ENCODE measurements at places on chromosomes 11 and 22. TPM values are rescaled to one million over a fixed set of nuclear protein-coding genes. Genes with fewer than 3 reads are reported as not detected.

DNA sequence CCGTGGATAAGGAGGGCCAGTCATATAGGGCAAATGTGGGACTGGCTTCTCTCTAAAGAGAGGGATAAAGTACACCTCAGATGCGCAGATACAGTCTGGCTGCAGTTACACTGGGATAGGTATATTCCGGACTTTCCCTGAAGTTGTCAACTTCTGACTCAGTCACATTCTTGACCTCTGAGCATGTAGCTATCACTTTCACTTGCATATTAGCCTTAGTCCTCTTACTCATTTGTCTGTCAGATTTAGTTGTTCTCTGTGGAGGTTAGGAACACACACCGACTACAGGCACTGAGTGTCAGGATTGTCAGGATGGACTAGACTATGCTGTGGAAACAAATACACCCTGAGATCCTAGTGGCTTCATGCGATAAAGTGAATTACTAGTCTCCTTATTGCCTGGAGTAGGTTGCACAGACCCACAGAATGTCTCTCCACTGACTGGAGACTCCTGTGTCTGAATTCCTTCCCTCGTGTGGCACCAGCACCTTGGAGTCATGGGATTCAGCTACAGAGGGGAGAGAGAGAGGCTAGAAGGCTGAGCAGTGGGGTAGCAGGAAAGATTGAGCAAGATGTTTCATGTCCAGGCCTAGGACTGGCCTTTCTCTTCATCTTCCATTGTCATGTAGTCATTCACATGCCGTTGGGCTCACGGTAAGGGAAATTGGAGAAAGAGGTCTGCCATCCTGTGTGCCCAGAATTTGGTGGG is 654.3 kb downstream of the NTM start:
- DNase-seq = no peak

GRCh38 chr11:16959602-16960001 is 54.6 kb downstream of the PLEKHA7 start:
- DNase-seq = no peak

DNA sequence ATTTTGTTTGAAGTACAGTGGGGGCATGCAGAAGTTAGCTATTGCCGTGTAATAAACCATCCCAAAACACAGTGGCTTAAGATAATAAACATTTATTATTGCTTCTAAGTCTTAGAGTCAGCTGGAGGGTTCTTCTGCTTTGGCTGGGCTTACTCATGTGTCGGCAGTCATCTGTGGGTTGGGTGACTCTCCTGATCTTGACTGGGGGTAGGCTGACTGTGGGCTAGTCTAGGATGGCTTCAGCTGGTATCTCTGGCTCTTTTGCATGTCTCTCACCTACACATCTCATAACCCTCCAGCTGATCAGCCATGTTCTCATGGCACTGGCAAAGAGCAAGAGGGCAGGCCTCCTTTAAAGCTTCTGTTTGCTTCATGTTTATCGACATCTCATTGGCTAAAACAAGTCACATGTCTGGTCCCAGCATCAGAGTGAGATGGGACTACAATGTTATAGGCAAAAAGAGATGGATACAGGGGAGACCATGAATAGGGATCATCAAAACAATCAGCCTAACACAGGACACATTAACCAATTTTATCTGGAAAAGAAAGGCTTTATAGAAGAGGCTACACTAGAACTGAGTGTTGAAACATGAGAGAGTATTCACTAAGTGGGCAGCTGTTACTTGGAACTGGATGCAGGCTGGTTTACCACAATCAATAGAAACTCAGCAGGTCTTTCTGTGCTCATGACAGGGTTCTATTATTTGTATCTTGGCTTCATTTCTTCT is 5.1 kb downstream of the LRRC51 start:
- DNase-seq = no peak

- DNase-seq = no peak
Observed at GRCh38 chr22:24518228-24518627, 23.1 kb downstream of the UPB1 start.

Gene UBTFL1
- total RNA-seq = not detected

DNA sequence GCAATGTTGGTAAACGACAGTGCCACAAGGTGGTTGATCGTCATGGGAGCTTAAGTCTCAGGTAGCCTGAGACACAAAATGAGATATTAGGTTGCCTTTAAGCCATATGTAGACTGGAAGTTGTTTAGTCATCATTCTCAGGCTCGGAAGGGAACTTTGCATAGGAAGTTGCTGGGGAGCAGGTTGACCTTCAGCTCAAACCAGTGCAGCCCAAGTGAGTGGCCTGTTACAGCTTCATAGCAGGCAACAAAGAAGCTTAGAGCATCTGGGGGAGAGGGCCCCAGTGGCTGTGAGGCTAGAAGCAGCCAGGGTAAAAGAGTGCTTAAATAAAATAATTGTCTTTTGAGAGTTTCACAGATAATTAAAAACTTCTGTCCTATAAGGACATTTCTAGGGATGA is 404.0 kb downstream of the GUCY1A2 start:
- no peak for DNase-seq

Gene CCND1
- total RNA-seq = 14.0 TPM

DNA sequence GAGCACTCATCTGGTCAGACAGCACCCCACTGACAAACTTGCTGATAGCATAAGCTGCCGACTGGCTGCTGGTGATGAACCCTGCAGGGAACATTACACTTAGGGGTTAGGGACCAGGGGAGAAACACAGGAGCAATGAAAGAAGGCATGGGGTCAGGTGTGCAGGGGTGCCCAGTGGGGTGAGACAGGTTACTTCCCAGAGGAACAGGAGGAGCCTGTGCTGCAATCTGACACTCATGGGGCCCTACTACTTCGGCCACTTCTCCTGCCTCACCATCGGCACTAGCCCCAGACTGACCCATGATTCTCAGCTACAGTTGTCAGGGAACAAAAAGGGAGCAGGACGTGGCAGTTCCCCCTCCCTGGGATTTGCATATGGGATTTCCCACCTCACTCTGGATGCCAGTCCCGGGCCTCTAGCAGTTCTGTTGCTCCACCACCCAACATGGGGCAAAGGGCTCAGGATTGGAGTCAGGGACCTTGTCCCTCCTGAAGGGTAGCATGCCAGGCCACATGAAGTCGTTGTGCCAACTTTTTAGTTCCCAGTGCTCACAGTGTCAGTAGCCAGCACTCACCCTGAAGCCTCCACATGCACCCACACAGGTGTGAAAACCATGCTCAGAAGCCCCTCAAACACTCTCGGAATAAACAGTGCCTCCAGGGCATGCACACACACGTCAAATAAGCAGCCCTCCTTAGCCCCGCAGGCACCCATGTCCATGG is 2.2 kb downstream of the SLC37A4 start:
- no peak for DNase-seq

DNA sequence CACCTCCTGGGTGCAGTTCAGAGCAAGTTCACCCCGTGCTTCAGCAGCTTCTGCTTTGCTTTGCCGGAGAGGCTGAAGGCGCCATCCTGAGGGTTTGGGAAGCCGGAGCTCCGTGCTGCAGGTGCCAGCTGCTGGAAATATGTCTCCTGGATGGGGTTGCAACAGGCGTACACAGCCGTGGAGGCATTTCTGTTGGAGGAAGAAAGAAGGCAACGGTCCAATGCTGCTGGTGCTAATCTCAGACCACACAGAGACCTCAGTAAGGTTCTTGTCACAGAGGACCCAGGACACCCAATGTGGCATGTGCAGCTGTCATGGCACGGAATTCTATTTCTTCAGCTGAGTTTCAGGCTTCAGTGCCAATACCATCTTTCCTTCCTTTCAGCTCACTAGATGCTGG is 24.2 kb downstream of the ASPHD2 start:
- DNase-seq = no peak

Gene MPZL3
- 1.6 TPM for total RNA-seq

DNA sequence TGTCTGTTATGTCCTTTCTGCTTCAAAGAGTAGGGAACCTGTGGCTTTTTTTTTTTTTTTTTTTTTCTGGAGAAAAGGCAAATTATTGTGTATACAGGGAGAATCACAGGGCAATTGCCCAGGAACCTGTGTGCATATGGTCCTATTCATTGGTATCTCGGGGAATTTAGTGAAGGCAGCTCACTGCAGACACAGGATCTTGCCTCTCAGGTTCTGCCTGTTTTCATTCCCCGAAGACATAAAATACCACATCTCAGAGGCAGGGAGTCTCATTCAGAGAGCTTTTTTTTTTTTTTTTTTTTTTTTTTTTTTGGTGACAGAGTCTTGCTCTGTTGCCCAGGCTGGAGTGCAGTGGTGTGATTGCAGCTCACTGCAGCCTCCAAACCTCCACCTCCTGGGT is 88.3 kb downstream of the OSBP2 start:
- DNase-seq = no peak

Gene AMOTL1
- 34.6 TPM for total RNA-seq

- no peak for DNase-seq
Observed at GRCh38 chr11:74970852-74971395, 17.8 kb upstream of the NEU3 start.

Gene LGR4
- total RNA-seq = 19.0 TPM

Gene SYT13
- 219 TPM for total RNA-seq

- no peak for DNase-seq
Observed at GRCh38 chr22:17700778-17701177, 62.2 kb downstream of the BCL2L13 start.

DNA sequence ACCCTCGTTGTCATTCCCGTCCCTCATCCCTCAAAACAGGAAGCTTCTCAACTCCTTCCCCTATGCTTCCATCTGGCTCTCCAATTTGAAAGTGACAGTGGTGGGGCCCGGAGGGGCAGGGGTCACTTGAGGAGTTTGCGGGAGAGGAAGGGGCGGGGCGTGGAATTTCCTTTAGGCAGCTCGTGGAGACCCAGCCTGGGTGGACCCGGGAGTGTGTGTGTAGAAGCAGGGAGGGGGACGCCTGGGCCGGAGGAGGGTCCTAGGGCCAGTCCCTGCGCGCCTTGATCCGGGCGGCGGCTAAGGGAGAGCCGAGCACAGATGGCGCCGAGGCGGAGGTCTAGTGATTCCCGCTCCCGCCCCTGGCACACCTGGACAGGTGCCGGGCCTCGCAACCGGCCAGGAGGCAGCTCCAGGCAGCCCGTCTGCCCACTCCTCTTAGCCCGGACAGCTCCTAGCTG is 7.8 kb upstream of the PAX6 start:
- DNase-seq = no peak

Gene CASP4
- total RNA-seq = 1.9 TPM

Gene NDUFV1
- 129 TPM for total RNA-seq

GRCh38 chr11:107397357-107397756 is 60.3 kb downstream of the CWF19L2 start:
- DNase-seq = no peak

DNA sequence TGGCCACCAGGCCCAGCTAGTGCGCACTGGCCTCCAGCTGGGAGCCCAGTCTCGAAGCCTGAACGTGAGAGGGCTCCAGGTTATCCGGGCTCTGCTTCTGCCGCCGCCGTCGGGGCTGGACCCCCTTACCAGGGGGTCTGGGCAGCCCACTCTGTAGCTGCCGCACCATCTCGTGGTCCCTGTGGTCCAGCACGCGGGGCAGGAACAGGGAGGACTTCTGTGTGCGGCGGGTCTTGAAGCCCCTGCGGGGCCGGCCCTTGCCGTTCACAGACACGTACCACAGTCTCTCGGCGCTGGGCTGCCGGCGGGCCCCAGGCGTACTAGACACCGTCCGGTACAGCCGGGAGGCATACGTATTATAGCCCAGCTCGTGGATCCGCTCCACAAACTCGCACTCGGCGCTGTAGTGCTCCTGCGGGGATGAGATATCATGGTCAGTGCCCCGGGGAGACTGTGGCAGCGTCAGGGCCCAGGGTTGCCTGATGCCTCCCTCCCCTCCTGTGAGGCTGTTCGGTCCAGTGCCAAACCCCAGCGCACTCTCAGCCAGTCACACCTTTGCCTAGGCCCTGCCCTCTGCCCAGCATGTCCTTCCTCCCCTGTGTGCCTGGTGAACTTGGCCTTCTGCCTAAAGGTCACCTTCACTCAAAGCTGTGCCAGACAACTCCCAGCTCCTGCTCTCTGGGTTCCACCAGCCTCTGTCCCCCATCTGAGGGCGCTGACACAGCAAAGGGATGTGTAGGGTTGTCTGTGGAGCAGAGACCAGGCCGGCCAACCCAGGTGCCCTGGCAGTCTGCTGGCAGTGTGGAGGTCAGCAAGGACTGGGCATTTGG is 8.7 kb downstream of the FGF3 start:
- no peak for DNase-seq

DNA sequence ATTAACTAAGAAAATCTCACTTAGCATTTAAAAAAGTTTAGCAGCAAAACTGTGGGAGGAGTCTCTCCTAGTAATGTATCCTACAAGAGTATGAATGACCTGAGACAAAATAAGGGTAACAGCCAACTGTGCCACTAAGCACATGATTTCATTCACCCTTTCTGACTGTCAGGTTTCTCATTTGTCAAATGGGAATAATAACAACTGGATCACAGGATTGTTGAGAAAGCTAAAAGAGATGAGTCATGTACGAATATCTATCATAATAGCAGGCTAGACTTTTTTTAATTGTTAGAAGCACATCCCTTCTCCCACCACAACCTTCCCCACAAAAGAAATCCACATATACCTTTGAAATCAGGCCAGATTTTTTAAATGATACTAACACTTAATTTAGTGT is 39.5 kb downstream of the MTMR2 start:
- no peak for DNase-seq

- DNase-seq = no peak
Observed at GRCh38 chr22:28791841-28792490, 8.4 kb downstream of the XBP1 start.

DNA sequence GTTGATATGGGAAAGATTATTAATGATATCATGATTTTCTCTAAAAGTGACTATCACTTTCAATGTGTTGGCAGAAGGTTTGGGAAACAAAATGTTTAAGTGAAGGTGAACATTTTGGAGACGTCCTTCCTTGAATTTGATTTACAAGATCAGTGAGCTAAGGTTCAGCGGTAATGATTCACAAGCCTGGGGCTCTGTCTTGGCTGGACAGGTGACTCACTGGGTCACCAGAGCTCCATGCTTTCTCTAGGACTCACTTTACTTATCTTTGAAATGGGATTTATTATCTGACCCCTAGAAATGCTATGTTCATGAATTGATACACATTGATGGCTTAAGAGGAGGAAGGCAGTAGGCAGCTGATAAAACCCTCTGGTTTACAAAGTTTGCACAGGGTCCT is 437.5 kb downstream of the NTM start:
- DNase-seq = no peak

Gene TIGD3
- total RNA-seq = 4.5 TPM

GRCh38 chr11:79083352-79083751 is 357.5 kb downstream of the TENM4 start:
- DNase-seq = no peak

Gene C11orf87
- total RNA-seq = 29.8 TPM

DNA sequence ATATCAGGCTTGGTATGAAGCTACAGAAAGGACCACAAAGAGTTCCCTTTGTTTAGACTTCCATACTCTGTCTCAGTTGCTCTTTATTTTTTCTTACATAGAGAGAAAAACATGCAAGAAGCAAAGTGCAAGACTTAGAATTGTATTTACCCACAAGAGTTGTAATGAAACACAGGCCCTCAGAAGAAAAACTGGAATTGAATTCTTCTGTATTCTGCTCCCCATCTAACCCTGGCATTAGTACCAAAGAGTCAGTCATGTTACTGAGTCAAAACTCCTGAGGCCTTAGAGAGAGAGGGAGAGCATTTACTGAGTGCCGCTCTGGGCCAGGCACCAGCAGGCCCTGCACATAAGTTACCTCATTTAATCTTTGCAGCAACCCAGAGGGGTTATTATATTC is 43.9 kb upstream of the DLAT start:
- DNase-seq = no peak

- DNase-seq = no peak
Observed at GRCh38 chr11:123216249-123216648, 21.2 kb upstream of the CLMP start.

- DNase-seq = no peak
Observed at GRCh38 chr11:104771763-104772162, 126.5 kb downstream of the CASP12 start.
